ENCODE measurements at places on chromosomes 3 and 15.
A peak's percentile ranks its signal among the peaks of the same experiment; 100 is the strongest.

DNA sequence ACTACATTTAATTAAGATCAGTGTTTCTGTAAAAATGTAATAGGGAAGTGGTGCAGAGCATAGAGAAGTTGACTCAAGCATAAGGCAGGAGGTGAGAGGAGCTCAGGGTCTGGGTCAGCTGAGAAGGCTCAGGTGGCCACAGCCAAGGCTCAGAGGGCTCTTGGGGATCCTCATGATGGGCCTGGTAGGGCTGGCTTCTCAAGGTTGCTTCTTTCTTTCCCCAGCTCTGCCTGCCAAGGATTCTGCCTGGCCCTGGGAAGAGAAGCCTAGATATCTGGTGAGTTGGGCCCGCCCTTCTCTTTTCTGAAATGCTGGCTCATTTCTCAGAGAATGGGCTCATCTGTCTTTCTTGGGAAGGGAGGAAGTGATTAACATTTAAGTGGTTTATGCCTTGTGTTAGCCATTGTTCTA, 6.5 kb downstream of the ZNF589 start:
- DNase-seq: no peak

GRCh38 chr3:61901986-61902385, 340.6 kb downstream of the PTPRG start:
- no peak for DNase-seq

GRCh38 chr3:16171009-16171408, 3.5 kb upstream of the GALNT15 start:
- DNase-seq: no peak

GRCh38 chr3:150697646-150698045, 6.1 kb downstream of the ERICH6 start:
- DNase-seq: no peak

DNA sequence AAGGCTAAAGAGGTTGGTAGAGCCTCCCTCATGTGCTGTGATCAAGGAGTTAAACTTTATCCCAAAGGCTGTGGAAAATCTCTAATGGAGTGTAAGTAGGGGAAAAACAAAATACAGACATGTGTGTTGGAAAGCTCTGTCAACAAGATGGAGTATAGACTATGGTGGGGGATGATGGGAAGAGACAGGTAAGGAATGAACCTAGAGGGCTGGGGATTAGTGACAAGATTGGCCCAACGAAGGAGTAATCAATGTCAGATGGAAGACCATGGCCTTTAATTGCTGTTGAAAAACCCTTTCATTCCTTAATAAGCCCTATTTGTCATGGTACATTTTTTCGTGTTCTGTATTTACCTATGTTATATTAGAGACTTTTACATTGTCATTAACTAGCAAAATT, 278.6 kb downstream of the SQOR start:
- no peak for DNase-seq

- no peak for DNase-seq
These were observed 2.0 kb upstream of the PDE8A start for GRCh38 chr15:84979651-84980050.

DNA sequence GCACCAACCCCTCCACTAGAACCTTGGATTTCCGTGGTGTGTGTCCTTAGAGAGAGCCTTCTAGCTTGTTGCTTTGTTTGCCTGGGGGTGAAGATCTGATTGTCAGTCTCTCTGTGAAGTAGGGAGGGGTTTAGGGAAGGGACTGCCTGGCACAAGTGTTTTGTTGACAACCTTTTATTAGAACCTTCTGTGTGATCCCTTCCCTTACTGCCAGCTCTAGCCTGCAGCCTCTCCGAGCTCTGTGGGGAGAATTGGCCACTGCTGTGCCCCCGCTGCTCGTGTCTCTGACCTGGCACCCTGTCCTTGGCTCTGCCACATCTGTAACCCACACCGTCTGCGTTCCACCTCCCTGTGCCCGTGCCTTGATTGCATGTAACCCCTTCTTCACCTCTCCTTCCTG, 30.9 kb upstream of the PCSK6 start:
- no peak for DNase-seq

DNA sequence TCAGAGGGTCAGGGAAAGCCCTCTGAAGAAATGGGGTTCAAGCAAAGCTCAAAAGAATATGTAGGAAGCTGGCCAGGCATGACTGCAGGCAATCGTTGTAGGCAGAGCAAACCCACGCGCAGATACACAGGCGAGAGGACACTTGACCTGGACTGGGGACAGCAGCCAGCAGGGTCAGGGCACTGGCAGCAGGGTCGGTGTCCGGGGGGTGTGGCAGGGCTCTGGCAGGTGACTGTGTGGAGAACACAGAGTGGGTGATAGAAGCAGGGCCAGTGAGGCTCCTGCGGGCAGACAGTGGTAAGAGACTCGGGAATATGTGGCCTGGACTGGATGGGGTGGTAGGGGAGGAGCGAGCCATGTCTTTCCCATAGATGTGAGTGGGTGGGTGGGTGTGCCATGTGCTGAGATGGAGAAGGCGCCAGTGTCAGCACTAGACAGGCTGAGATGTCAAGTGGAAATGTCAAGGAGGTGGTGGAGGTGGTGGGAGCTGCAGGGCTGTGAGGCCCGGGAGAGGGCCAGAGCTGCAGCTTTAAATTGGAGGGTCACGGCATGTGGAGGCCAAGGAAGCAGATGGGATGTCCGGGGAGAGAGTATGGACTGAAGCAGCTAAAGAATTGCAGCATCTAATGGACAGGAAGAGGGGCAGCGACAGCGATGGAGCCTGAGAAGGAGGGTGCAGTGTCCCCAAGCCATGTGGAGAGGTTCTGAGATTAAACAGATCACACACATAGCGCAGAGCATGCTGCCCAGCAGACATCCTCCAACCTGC, 13.4 kb downstream of the TMEM43 start:
- no peak for DNase-seq

GRCh38 chr3:53218131-53218530, 37.7 kb downstream of the TKT start:
- DNase-seq: no peak

DNA sequence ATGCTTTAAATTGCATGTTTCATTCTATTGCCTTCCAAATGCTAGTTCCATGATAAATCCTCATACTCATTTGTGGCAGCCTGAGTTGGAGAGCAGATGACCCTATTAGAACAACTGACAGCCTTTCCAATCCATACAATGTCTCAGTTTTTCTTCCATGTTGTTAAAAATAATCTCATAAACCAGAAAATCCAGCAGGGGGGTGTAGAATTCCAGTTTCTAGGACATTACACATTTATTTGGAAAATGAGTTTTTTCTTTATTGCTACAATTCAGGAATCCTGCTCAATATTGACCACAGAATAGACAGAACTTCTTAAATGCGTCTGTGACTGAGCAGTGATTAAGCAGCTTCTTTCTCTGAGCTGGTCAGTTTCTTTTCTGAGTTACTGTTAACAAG, 174.2 kb upstream of the ATP10A start:
- no peak for DNase-seq

GRCh38 chr3:9647450-9647849, 1.9 kb upstream of the MTMR14 start:
- DNase-seq: no peak

DNA sequence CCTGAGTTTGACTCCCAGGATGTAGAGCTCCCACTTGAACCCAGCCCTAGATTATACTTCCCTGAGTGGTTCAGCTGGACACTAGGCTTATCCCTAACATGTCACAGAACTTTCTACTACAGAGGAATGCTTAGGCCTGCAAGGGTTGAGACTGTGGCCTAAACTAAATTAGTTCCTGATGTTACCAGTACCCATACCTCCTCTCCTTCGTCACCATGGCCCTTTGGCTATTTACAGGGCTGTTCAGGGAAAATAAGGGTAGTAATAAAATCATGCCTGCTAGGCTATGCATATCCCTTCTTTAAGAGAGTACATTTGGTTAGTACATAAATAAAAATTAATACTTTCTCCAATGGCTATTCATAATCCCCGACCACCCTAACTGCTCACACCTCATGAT, 356.4 kb upstream of the RASGRP1 start:
- no peak for DNase-seq

- no peak for DNase-seq
These were observed 576.3 kb upstream of the NECTIN3 start for GRCh38 chr3:110495201-110495927.

GRCh38 chr15:60704129-60704528, 225.2 kb upstream of the ICE2 start:
- DNase-seq: no peak

- DNase-seq: no peak
These were observed 6.2 kb upstream of the RBMS3 start for GRCh38 chr3:29274667-29275066.

DNA sequence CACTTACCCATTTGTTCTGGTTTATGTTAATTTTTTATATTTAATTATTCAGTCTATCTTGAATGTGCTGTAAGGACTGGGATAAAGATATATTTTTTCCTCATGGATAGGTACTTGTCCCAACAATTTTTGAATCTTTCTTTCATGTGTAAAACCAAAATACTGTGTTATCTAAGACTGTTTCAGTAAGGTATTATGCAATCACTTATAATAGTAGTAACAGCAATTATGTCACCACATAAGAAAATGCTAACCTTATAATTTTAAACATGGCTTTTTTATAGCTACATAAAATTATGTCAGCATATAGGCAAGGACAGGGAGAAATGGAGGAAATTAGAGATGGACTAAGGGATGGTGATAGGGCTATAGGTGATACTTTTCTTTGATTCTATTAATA, 2.9 kb upstream of the CTDSPL start:
- DNase-seq: no peak

DNA sequence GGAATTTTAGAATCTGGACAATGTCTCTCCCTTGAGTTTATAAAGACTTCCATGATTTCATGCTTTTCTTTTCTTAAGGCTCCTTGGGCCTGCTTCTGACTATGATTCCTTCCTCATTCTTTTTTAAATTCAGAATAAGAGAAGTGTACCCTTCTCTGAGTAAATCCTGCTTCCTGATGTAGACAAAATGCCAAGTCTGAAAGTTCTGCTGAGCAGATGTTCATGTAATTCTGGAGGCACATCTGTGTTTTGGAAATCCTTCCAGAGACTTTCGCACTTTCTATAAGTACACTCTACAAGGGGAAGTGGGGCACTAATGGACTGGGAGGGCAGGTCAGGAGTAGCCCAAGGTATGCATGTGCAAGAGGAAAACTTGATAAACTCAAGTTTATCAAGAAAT, 24.8 kb downstream of the TPM1 start:
- no peak for DNase-seq

DNA sequence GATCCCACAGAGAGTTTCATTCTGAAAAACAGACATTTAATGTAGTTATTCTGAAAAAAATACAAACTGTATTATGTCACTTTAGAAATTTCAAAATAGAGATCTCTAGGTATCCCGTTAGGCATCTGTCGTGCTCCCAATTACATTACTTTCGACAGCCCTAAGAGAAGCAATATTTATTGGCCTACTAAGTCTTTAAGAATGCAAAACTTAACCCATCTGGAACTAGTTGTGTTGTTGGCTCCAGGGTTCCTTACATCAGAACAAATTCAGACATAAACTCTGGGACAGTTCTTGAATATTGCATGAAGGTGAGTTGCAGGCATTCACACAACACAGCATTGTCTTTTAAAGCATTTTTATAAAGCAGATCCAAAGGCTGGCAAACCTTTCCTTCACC, 498.4 kb downstream of the FHIT start:
- DNase-seq: no peak

DNA sequence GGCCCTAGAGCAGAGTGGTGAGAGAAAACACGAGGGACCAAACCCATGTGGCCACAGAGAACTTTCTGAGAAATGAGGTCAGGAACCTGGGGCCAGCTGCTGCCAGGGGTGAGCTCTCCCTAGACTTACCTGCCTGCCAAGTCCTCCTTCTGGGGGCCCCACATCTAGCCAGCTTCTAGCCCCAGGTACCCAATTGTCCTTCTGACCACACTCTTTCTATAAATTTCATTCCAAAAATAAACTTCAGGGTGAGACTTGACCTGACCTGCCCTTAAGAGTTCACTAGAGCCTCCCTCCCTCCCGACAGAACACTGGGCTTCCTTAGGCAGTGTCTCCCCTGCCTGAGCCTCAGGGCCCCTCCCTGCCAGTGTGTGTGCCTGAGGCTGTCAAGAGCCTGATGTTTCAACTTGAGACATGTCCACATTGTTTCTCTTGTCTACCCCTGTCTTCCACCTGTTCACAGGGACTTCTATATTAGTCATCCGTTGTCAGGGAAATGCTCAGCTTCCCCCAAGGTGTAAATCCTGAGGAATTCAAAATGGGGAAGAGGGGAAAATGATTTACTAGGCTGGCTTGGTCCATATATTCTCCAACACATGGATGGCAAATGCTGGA, 312.8 kb upstream of the TLE3 start:
- no peak for DNase-seq

DNA sequence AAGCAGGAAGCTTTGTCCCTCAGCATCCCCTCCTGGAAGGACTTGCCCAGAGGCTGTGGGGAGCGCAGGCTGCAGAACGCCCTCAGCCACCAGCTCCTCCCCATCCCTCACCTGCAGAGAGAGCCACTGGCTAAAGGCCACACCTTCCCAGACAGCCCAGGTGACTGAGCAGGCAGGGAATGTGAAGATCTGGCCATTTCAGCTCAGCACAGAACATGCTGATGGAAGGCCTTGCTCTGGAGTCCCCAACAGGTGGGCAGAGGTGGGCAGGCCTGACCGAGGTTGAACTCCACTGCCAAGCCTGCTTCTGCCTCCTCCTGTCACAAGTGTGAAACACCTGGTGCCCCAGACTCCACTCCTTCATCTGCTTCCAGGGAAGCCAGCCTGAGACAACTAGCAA, 50.7 kb upstream of the SEC61A1 start:
- no peak for DNase-seq

- DNase-seq: no peak
These were observed 1.2 kb upstream of the C15orf40 start for GRCh38 chr15:83012636-83013035.

GRCh38 chr3:47661121-47661752, 82.6 kb upstream of the CSPG5 start:
- DNase-seq: no peak

GRCh38 chr3:37135561-37135960, 38.8 kb downstream of the LRRFIP2 start:
- DNase-seq: no peak

- no peak for DNase-seq
These were observed 2.5 kb upstream of the CTNNB1 start for GRCh38 chr3:41196499-41197410.

DNA sequence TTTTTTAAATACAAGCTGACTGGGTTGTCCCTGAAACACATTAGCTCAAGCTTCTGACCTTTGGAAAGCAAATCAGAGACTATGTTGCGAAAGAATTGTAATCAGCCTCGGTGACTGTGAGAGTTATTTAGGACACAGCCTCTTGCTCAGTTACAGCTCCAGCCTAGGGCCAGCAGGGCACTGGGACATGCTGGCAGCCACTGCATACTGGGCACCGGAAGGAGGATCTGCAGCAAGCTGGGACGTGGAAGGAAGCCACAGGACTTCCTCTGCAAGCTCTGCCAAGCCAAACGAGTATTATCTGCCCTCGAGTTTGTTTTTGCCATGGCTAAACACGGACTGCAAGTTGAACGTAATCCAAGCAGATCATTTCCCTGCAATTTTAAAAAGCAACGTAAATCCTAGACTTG, 24.4 kb upstream of the COPG1 start:
- DNase-seq: peak; percentile 16

Measured in esophagus squamous epithelium (tissue), 5 donors.